ENCODE measurements at places on chromosomes 11 and 22.

- DNase-seq, result no peak
Observed at GRCh38 chr11:124331873-124332272, 11.9 kb upstream of the OR8D2 start.

DNA sequence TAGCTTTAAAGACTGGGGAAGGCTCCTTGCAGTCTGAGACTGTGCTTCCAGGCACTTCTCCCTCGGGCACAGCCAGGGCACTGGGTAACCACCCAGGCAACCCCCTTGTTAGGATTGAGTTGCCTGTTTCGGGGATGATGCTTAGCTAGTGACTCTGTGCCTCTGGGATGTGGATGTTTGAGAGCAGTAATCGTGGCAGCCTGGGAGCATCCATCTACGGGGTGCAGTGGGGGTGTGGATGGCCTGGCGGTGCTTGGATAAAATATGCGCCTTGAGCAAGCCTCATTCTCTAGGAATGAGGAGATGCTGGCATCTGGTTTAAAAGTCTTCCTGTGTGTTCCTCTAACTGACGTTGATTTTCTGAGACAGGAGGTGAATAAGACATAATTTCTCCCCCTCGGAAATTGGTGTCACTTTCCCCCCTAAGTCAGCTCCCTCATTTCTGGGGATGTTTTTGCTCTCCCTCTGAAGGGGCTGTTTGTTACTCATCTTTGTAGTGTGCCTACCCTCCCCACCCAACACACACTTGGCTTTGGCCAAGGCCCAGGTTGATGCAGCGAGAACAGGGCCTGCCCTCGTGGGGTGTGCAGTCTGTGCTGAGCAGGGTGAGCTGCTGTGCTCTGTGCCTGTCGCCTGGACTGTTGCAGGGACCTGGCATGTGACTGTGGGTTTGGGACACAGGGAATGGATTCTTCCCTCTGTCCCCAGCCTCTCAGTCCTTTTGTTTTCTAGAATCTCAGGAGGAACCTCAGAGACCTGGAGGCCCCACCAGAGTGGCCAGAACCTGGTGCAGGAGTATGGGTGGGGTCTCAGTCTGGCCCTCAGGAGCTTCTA, 2.0 kb downstream of the GNAZ start:
- DNase-seq, result no peak

- DNase-seq, result no peak
Observed at GRCh38 chr22:42960531-42961399, 54.2 kb downstream of the PACSIN2 start.

GRCh38 chr11:116691771-116692177, 81.0 kb downstream of the BUD13 start:
- DNase-seq, result no peak
